Inflammatory macrophage (primary cell): ENCODE measurements at places on chromosomes 1 and 21.

- DNase-seq: no peak
These were observed 25.6 kb downstream of the MCOLN3 start for GRCh38 chr1:85022700-85023099.

DNA sequence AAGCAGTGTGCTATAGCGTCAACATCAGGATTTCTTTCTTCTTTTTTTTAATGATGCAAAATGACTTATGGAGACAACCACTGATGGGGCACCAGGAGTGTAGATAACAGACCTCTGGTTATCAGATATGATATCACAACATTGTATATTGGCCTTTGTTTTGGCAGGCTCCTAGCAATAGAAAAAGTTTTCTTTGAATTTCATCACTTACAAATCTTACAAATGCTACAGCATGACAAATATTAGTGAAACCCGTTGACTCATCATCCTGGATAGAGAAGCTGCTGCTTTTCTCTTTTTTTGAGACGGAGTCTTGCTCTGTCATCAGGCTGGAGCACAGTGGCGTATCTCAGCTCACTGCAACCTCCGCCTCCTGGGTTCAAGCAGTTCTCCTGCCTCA lies 92.9 kb downstream of the LTN1 start:
- peak; percentile 4 for DNase-seq

DNA sequence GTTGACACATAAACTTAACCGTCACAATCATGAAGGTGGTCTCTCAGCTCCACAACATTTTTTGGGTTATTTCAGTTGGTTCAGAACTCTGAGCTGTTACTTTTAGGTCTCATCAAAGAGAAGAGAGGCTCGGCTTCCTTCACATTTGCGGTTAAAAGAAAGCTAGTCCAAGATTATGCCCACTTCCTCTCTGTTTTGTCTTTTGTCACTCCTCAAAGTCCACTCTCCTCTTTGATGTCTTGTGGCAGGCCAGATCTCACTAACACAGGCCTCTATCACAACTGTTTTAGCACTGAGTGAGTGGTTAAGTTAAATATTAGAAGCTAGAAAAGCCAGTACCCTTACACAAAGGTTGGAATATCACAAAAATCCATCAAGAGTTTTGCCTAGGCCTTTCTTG lies 195.7 kb downstream of the FCRL5 start:
- no peak for DNase-seq

- DNase-seq: no peak
These were observed 16.9 kb downstream of the MACO1 start for GRCh38 chr1:25447547-25447946.

DNA sequence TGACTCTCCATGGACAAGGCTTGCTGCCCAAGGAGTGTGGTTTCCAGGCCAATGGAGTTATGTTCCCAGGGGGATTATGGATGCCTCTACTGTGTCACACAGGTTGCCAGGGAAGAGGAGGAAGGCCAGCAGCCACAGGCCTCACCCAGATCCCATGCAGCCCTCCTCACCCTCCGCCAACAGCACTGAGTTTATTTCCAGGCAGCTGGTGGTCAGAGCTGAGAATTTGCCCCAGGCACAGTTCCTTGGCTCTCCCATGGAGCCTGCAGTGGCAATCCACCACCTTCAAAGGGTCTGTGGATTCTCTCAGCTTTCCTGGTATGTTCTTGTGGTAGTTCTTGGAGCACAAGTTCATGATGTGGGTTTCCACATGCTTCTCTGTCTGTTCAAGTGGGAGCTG lies 79.2 kb downstream of the NTNG1 start:
- DNase-seq: no peak

- no peak for DNase-seq
These were observed 39.1 kb downstream of the KANK4 start for GRCh38 chr1:62280150-62280549.

DNA sequence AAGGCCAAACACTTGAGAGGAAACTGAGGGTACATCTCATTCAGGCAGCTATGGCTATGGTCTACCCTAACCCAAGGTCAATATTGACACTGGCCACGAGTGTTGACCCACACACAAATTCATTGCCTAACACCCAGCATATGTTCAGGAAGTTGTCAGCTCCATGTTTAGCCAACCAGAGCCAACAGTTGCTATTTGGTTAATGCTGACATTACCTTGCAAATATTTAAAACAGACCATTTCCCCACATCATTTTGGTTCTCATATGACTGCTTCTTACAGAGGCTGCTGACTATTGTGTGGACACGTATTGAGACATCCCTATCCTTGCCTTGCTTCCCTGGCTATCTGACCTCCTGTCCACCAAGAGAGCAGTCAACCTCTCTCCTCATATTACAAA lies 97.3 kb downstream of the LMX1A start:
- DNase-seq: no peak

DNA sequence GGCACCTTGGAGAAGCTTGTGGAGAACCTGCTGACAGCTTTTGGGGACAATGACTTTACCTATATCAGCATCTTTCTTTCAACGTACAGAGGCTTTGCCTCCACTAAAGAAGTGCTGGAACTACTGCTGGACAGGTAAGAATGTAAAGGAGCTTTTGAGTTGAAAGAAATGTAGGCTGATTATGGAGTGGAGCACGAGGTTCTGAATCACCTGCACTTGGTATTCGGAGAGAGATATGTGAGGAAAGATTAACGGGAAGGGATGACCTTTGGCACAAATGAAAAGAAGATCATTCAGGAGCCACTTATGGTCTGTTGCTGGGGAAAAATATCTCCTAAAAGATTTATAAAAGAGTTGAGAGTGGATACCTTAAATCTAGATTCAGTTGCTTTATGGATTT lies 42.7 kb downstream of the RGL1 start:
- no peak for DNase-seq

- no peak for DNase-seq
These were observed 2.3 kb downstream of the FUBP1 start for GRCh38 chr1:77976433-77977076.

DNA sequence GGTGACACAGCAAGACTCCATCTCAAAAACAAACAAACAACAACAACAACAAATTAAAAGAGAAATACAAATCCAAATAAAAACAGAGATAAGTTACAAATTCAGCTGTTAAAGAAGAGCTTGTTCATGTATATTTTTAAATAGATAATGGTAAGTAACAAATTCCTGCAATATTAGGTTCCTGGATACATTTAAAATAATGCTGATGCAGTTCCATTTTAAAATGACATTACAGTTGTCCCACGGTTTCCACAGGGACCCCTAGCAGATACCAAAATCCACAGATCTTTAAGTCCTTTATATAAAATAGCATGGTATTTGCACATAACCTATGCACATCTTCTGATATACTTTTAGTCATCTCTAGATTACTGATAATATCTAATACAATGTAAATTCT lies 61.5 kb downstream of the ABL2 start:
- no peak for DNase-seq
